ENCODE measurements at places on chromosomes 7 and 10. TPM values are rescaled to one million over a fixed set of nuclear protein-coding genes. Genes with fewer than 3 reads are reported as not detected.
A peak's percentile ranks its signal among the peaks of the same experiment; 100 is the strongest.

Gene SEC31B
- 14.1 TPM for total RNA-seq

DNA sequence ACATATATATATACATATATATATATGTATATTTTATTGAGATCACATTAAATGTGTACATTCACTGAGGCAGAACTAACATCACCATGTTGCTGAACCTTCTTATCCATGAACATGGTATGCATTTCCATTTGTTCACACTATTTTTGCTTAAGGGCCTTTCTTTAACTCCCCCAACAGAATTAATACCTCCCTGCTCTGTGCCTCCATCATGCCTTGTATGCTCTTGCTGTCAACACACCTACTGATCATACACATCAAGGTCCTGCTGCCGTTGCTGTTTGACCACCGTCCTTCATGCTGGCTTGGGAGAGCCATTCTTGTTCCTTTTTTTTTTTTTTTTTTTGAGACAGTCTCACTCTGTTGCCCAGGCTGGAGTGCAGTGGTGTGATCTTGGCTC is 43.5 kb downstream of the EPHB4 start:
- no peaks in the 10 kb centered on the region for H3K36me3 ChIP-seq
- no peak overlapping the region for H3K4me3 ChIP-seq
- H3K27ac ChIP-seq: no peak overlapping the region
- no peak for DNase-seq
- no peaks in the 10 kb centered on the region for H3K4me1 ChIP-seq
- H3K27me3 ChIP-seq: peaks cover 38% of the 10 kb centered on the region

- peaks cover 49% of the 10 kb centered on the region for H3K4me1 ChIP-seq
- H3K4me3 ChIP-seq: no peak overlapping the region
- DNase-seq: no peak
- H3K36me3 ChIP-seq: no peaks in the 10 kb centered on the region
- H3K27me3 ChIP-seq: no peaks in the 10 kb centered on the region
Measured at GRCh38 chr7:101857358-101857811, 40.0 kb downstream of the CUX1 start.

- H3K36me3 ChIP-seq: no peaks in the 10 kb centered on the region
- no peak overlapping the region for H3K27ac ChIP-seq
- H3K4me1 ChIP-seq: no peaks in the 10 kb centered on the region
- H3K27me3 ChIP-seq: no peaks in the 10 kb centered on the region
- DNase-seq: no peak
- H3K4me3 ChIP-seq: no peak overlapping the region
Measured at GRCh38 chr7:85630904-85631600, 444.2 kb upstream of the SEMA3D start.

DNA sequence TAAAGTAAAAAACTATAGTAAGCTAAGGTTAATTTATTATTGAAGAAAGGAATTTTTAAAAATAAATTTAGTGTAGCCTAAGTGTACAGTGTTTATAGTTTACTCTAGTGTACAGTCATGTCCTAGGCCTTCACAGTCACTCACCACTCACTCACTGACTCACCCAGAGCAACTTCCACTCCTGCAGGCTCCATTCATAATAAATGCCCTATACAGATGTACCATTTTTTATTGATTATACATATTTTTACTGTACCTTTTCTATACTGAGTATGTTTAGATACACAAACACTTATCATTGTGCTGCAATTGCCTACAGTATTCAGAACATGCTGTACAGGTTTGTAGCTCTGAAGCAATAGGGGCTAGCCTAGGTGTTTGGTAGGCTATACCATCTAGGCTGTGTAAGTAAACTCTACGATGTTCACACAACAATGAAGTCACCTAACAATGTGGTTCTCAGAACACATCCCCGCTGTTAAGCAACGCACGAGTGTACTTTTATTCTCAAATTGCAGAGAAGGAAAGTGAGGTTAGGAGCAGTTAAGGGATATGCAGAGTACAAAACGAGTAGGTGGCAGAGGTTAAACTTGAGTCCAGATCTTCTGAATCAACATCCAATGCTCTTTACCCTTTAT is 38.9 kb upstream of the PLCE1 start:
- H3K27ac ChIP-seq: no peak overlapping the region
- H3K4me3 ChIP-seq: no peak overlapping the region
- DNase-seq: no peak
- H3K36me3 ChIP-seq: no peaks in the 10 kb centered on the region

Gene SLIT1
- 0.27 TPM for total RNA-seq

GRCh38 chr7:139875821-139876241 is 46.8 kb downstream of the TBXAS1 start:
- no peak overlapping the region for H3K27ac ChIP-seq
- H3K4me3 ChIP-seq: no peak overlapping the region
- H3K36me3 ChIP-seq: no peaks in the 10 kb centered on the region
- no peaks in the 10 kb centered on the region for H3K4me1 ChIP-seq

GRCh38 chr7:71982851-71983250 is 429.3 kb downstream of the CALN1 start:
- H3K4me1 ChIP-seq: no peaks in the 10 kb centered on the region
- no peak overlapping the region for H3K27ac ChIP-seq
- DNase-seq: no peak
- no peaks in the 10 kb centered on the region for H3K36me3 ChIP-seq

Gene COG5
- 43.0 TPM for total RNA-seq

Gene PVRIG
- not detected for total RNA-seq

DNA sequence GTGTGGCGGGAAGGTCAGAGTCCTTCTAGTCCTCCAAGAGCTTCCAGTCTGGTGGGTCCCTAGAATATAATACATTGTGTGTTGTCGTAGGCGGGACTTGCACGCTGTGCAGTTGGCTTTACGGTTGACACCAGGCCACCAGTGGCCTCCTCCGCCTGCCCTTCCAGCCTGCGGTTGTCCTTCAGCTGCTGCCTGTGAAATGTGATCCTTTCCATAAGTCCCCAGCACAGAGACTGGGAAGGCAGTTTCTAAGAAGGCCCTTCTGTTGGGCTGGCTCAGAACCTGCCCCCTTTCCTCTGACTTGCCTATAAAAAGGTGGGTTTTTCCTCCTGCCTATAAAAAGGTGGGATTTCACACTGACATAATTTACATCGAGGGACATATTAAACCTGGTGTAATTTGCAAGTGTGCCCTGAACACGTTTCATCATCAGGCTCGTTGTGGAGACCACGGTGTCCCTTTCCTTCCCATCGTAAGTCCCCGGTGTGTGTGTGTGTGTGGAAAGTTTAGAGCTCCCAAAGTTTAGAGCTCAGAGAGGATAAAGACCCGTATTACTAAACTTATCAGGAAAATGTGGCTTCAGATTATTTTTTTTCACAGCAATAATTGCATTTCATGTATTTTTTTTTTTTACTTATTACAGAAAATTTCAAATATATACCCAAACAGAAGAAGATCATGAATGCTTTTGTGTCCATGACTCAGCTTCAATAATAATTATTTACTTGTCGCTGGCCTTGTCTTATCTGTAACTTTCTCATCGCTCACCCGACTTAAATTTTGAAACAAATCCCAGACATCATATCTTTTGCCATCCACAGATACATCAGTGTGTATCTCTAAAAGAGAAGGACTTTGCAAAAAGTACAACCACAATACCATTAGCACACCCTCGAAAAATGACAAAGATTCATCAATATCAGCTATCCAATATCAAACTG is 45.1 kb downstream of the CUX1 start:
- DNase-seq: no peak
- H3K36me3 ChIP-seq: no peaks in the 10 kb centered on the region
- H3K4me3 ChIP-seq: no peak overlapping the region
- no peaks in the 10 kb centered on the region for H3K27me3 ChIP-seq

Gene LBX1
- not detected for total RNA-seq

DNA sequence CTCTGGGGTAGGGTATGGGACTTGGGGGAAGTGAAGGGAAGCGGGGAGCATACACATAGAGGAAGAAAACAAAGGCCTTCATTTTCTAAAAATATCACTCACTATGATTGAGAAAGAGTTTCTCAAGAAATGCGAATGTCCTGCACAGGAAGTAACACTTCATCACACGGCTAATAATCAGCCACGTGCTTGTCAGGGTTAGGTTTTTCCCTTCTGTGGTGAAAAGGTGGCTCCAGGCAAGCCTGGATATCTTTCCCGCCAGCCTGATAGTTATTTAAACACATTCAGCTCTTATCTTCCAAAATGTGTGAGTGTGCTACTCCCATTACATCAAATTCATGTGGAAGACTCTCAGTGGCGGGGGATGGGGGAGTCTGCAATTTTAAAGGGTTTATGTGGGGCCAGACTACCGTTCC is 166.4 kb upstream of the ADO start:
- H3K27me3 ChIP-seq: no peaks in the 10 kb centered on the region
- DNase-seq: no peak
- H3K4me1 ChIP-seq: no peaks in the 10 kb centered on the region
- H3K27ac ChIP-seq: peak overlapping the region; percentile 53
- H3K36me3 ChIP-seq: no peaks in the 10 kb centered on the region

Gene SH2D4B
- total RNA-seq: 0.32 TPM

DNA sequence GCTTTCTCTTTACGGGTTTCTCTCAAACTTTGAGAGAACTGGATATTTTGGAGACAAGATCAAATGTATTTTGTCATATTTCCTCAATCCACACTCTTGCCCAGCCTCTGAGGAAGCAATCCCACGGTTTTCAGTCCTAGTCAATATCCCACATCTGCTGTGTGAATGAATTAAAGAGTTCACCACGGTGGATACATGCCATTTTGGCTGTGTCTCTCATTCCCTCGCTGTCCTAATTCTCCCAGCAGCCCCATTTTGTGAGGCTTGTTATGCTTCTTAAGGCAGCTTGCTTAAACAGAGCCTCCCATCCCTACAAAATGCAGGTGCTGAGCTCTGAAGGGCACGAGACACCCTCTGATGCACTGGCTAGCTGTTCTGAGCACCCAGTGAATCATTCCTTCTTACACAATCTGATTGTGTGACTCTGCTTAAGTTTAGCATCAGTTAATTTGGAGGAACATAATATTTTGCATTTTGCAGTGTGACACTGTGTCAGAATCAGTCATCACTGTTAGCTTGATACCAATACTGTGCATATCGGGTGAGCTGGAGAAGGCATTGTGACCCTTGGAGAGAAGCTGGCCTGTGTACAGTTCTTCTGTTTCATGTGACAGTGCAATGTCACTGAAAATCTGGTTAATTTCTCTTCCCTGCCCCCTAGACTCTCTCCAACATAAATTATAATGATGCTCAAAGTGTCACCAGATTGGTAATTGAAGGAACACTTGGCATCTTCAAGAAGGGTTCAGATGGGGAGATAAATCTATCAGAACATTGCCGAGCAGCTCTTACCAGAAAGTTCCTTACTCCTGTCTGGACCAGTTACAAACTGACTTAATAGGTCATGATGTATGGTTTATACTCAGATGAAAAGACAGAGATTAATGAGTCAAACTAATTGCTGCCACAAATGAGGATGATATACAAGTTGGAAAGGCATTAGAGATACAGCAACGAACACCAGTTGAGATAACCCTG is 103.7 kb upstream of the AOAH start:
- no peak for DNase-seq
- no peaks in the 10 kb centered on the region for H3K36me3 ChIP-seq
- H3K4me3 ChIP-seq: no peak overlapping the region
- H3K27me3 ChIP-seq: no peaks in the 10 kb centered on the region
- no peak overlapping the region for H3K27ac ChIP-seq

GRCh38 chr7:31521336-31522010 is 7.6 kb downstream of the ITPRID1 start:
- no peaks in the 10 kb centered on the region for H3K27me3 ChIP-seq
- no peak overlapping the region for H3K4me3 ChIP-seq
- no peaks in the 10 kb centered on the region for H3K4me1 ChIP-seq
- no peak for DNase-seq
- no peak overlapping the region for H3K27ac ChIP-seq

DNA sequence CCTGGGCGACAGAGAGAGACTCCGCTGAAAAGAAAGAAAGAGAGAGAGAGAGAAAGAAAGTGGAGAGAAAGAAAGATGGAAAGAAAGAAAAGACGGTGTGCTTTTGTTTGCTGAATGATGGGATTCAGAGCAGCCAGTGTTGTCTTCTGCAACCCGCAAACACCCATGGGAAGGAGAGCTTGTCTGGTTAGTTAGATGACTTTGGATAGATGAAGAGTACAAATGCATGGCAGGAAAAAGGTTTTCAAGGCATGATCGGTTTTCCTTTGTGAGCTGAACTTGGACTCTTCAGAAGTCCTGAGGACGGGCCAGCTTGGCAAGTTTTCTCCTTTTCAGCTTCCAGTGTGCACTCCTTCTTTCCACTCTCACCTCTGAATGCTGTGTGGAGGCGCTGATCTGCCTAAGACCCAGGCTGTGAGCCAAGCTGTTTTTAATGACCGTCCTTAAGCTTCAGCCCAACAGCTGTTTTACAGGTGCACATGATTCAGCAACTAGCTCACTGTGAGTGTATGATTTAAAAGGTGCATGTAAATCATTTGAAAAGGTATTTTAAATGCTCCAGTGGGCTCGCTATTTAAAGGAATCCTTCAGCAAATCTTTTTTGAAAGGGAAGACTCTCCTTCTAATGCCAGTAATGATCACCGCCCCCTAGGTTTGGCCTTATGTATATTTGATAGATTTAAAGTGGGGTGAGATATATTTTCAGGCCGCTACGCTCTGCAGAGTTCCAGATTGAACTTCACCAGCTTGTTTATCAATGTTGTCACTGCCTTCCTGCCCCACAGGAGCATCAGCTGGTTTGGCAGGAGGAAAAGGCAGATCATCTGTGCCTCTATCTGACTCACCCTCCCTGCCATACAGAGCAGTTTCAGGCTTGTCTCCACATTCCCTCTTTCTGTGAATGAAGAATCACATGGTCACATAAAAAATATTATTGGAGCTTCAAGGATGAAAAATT is 115.0 kb downstream of the PLXDC2 start:
- H3K27me3 ChIP-seq: no peaks in the 10 kb centered on the region
- DNase-seq: peak; percentile 56
- H3K4me1 ChIP-seq: peaks cover 18% of the 10 kb centered on the region
- no peaks in the 10 kb centered on the region for H3K36me3 ChIP-seq

DNA sequence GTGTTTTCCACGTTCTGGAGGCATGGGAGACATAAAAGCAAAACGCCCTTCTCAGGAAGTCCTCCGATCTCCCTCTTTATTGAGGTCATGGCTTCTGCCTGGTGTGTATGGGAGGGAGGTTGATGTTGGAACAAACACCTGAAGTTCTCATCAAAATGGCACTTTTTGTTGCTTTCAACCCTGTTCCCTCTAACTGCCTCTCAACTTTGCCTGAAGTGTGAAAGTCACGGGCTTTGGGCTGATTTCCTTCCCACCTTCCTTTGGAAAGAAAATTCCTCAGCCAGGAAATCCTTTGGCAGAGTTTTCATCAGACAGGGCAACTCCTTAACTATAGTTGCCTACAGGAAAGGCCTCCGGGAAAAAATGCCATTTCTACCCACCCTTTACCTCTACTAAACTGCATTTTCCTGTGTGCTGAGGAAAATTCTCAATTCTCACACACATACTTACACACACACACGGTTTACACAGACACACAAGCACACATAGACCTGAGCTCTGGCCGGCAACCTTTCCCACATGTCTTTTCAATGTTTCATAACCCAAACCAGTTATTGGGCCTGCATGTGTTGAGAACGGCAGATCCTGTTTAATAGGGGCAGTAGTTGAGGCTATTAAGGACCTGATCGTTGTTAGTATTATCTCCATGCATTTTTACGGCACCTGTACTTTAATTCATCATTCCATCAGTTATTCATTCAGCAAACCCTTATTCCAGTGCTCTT is 36.4 kb downstream of the CYP17A1 start:
- H3K36me3 ChIP-seq: peaks cover 12% of the 10 kb centered on the region
- peaks cover 43% of the 10 kb centered on the region for H3K4me1 ChIP-seq
- no peak overlapping the region for H3K4me3 ChIP-seq
- no peaks in the 10 kb centered on the region for H3K27me3 ChIP-seq

GRCh38 chr7:28509251-28510025 is 97.1 kb downstream of the CREB5 start:
- peaks cover 4% of the 10 kb centered on the region for H3K27me3 ChIP-seq
- H3K4me1 ChIP-seq: no peaks in the 10 kb centered on the region
- H3K36me3 ChIP-seq: no peaks in the 10 kb centered on the region
- no peak overlapping the region for H3K4me3 ChIP-seq

Measured in transverse colon (tissue), 4 donors.